Stimulated activated CD8-positive, alpha-beta memory T cell treated with anti-CD3 and anti-CD28 coated beads, Interleukin-15, amount 100 ng/mL, for 4 hours (primary cell): ENCODE measurements at places on chromosomes 3 and 15.

GRCh38 chr15:58472821-58473581, 41.2 kb downstream of the LIPC start:
- peak; percentile 30 for DNase-seq

GRCh38 chr3:10561946-10562560, 56.7 kb upstream of the ATP2B2 start:
- no peak for DNase-seq

DNA sequence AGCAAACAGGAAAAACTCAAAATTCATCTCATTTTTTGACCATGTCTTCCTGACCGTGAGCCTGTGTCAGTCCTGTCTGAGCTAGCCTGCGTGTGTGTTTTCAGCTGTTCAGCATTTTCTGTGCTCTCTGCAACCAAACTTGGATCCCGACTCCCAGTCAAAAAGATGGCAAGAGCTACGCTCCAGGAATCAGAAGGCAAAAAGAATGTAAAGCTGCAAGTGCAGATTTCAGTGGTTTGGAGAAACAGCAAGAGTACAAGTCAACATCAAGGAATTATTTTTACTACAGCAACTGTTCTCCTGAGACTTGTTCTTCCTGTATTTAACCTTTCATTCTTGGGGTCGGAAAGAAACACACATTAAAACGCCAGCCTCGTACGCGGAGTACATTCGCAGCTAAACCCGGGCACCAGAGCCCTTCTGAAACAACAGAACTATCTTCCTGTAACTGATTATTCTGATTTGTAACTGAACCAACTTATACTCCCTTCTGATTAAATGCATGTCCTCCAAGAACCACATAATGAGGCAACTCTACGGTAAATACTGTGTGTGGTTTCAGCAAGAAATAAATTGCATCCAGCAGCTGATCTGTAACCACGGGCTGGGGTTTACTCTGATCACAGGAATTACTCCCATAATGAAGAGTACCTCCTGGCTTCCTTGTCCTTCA, 107.4 kb downstream of the LRIG1 start:
- no peak for DNase-seq

GRCh38 chr3:194938845-194939531, 253.3 kb downstream of the FAM43A start:
- DNase-seq: no peak

GRCh38 chr3:174846055-174846454, 13.1 kb upstream of the NAALADL2 start:
- DNase-seq: no peak
